ENCODE measurements at places on chromosomes 2 and 18.

DNA sequence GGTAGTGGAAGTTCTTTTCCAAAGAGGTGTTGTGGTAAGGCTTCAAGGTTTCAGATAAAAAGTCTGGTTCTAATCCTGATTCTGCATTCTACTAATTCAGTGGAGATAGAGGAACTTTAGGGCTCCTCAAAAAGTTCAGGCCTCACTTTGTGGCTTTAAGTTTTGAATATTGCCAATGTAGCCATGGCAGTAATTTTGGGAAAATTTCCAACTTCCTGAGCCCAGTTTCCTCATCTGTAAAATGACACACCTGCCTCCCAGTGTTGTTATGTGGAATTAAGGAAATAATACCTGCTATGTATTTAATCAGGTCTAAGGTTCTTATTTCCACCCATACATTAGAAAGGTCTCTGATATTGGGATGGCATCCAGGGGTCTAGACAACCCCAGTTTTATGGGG, 147.6 kb upstream of the ITGA6 start:
- DNase-seq, result no peak

GRCh38 chr2:100666996-100667395, 104.2 kb downstream of the PDCL3 start:
- DNase-seq, result no peak

- no peak for DNase-seq
Observed at GRCh38 chr2:233974530-233975071, 57.4 kb downstream of the TRPM8 start.

GRCh38 chr2:27897717-27898116, 7.2 kb downstream of the BABAM2 start:
- no peak for DNase-seq

DNA sequence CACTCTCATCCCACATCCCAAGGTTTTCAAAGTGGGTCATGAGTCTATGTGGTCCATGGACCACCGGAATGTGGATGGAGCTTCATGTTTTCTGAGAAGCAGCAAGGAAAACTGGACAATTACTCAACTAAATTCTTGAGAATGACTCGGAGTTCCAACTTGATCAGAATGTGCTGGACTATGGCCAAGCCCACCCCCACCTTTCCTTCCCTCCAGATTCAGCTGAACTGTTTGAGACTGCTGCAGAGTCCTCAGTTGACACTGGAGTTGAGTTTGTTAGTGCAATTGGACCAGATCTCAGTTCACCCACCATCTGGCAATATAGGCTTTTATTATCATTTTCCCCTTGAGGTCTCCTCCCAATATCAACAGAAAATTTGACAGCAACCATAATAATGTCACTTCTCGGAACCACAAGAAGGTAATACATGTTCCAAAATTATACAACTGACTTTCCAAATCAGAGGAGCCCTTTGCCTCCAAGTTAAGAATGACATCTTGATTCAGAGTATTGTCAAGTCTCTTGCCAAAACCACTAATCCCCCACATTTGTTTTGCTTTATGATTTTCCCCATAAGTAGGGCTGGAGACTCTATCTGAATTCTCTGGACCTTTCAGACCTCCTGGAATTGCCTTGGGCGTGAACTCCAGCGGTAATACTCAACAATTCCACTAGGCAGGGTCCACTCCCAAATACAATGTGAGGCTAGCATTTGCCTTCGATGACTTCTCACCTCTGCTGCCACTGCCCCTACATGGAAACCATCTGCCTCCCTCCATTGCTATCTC, 8.8 kb downstream of the COL4A4 start:
- DNase-seq, result no peak

- peak; percentile 52 for DNase-seq
Observed at GRCh38 chr2:97011977-97012569, 25.7 kb upstream of the FAM178B start.

- no peak for DNase-seq
Observed at GRCh38 chr2:130824492-130825061, 12.1 kb upstream of the ARHGEF4 start.

DNA sequence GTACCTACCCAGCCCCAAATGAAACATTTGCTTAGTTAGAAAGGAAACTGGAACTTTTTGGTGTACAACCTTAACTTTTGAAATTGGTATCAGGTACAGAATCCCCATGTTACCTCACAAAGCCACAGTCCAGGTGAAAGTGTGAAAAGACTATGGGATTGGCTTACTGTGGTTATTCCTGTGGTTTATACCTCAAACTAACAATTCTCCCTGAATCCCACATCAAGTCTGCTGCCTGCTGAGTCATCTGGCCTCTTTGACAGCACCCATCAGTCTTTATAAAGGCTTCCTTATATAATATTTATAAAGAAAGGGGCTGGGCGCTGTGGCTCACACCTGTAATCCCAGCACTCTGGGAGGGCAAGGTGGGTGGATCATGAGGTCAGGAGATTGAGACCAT, 164.6 kb downstream of the TMEM247 start:
- no peak for DNase-seq

DNA sequence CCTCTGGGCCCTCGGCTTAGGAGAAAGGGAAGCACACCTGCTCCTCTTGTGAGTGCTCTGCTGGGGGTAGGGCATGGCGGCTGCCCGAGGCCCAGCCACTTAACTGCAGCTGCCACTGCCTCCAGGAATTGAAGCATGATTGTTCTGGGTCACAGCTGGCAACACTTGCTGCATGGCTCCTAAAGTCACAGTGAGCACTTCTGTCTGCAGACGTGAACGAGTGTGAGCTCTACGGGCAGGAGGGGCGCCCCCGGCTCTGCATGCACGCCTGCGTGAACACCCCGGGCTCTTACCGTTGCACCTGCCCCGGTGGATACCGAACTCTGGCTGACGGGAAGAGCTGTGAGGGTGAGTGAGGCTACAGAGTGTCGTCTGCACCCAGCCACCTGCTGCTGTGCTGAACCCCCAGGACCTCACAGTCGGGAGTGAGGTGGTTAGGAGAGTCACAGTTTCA, 44.4 kb downstream of the FBLN7 start:
- no peak for DNase-seq

- no peak for DNase-seq
Observed at GRCh38 chr2:62363166-62363565, 142.8 kb downstream of the TMEM17 start.

GRCh38 chr2:42568401-42569115, at the start of gene MTA3:
MTA3 (plus strand) TSS chr2:42568632; CDS start chr2:42568746, 114 bp downstream.
- no peak for DNase-seq

- DNase-seq, result no peak
Observed at GRCh38 chr2:193985272-193985671, 1671.8 kb upstream of the SLC39A10 start.

- DNase-seq, result no peak
Observed at GRCh38 chr2:41992671-41993434, 55.0 kb upstream of the PKDCC start.

GRCh38 chr2:217899231-217900009, 103.4 kb downstream of the TNS1 start:
- no peak for DNase-seq

- DNase-seq, result no peak
Observed at GRCh38 chr2:144446136-144446535, 73.8 kb downstream of the ZEB2 start.

GRCh38 chr2:41965909-41966295, 81.9 kb upstream of the PKDCC start:
- DNase-seq, result no peak

GRCh38 chr18:24465486-24465885, 5.0 kb downstream of the HRH4 start:
- no peak for DNase-seq

- DNase-seq, result no peak
Observed at GRCh38 chr2:27804146-27804545, 32.6 kb downstream of the MRPL33 start.

- DNase-seq, result no peak
Observed at GRCh38 chr18:71784777-71785176, 759.4 kb downstream of the CBLN2 start.

DNA sequence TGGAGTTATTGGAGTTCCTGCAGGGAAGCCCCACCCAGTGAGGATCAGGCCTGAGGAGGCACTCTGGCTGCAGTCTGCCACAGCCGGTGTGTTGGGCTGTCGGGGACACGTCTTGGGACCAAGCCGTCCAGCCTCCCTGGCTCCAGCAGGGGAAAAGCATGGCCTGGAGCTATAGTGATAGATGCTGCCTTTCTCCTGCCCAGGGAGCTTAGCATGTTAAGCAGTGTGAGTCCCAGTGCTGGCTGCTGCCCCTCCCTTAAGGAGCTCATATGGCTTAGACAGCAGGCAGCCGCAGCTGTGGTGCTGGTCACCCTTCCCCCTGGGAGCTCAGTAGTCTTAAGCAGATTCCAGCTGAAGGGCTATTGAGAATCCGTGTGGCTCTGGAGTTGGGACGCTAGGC, 78.9 kb downstream of the CERS6 start:
- no peak for DNase-seq

- no peak for DNase-seq
Observed at GRCh38 chr18:11118051-11118766, 31.2 kb downstream of the PIEZO2 start.

DNA sequence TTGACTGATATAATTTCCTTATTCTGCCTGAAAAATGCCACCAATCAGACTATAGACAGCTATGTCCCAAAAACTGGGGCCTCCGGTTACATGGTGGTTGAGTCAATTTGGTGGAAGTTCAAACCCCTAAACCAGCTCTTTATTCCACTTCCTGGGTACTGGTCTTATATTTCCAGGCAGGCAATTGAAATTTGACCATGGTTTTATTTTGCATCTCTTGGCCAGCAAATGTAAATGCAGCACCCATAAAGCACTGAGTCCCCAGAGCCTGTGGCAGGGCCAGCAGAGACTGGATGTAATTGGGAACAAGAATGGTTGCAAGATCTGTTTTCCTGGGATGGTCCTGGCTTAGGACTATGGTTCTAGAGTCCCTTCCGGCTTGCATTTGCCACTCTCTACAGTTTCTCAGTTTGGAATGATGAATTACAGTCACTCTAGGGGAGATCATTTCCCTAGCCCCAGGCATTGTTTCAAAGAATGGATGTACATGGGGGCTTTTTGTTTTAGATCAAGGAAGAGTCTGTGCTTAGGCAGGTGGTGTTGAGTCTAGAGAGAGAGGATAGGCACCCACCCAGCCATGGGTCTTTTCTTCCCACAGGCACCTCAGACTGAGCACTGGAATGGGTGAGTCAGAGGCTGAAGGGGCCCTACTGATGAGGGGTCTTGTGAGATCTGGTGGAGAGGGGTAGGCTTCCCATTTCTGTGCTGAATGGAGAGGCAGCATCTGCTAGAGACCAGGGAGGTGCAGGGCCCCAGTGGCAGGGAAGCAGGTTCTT, 108.4 kb upstream of the CDC42EP3 start:
- no peak for DNase-seq

DNA sequence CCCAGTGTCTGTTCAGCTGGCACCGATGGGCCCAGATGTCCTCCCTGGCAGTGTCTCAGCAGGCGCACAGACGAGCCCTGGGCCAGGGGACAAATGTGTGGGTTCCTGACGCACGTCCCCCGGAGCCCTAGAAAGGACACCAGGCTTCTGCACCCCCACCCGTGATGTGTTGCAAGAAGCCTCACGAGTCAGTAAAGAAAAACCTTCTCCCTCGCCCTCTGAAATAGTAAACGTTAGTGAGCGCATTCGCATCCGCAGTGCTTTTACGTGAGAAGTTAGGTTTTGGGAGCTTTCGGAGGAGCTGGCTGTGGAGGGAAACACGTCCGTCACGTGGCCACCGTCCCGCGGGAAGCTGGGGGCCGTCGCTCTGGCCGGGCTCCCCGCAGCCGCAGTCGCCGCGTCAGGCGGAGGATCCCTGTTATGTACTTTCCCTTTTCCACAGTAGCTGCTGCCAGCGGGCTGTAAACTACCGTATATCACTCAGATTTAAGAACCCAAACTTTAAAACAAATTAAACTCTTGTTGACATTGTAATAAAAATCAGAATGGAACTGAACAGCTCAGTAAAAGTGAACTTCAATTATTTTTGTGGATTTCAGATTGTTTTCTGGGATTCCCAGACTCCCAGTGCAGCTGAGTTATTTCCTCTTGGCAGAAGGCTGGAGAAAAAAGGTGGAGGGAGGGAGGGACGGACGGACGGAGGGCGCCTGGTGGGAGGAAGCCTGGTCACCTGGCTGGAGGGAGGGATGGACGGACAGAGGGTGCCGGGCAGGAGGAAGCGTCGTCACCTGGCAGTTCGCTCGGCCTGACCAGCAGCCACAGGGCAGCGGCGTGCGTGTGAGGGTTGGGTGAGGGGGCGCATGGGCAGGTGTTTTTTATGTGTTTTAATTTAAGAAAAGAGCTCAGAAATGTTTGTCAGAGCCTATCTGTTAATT, 112.1 kb downstream of the NFATC1 start:
- peak; percentile 84 for DNase-seq

- DNase-seq, result no peak
Observed at GRCh38 chr2:23124214-23124750, 260.7 kb upstream of the KLHL29 start.

DNA sequence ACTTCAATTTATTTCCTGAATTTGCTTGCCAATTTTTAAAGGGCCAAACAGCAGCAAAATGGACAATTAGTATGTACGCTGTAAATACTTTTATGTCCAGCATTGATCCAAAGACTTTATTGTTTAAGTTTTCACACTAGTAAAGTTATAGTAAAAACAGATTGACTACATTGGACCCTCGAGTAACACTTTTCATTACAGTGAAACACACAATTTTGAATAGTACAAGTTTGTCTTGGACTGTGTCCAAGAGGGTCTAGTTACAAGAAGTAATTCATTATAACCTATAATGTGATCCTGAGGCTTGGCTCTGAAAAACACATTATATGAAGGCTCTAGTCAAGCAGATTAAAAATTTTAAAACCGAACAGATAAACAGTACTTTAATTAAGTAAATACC, 11.4 kb upstream of the RBBP8 start:
- no peak for DNase-seq

DNA sequence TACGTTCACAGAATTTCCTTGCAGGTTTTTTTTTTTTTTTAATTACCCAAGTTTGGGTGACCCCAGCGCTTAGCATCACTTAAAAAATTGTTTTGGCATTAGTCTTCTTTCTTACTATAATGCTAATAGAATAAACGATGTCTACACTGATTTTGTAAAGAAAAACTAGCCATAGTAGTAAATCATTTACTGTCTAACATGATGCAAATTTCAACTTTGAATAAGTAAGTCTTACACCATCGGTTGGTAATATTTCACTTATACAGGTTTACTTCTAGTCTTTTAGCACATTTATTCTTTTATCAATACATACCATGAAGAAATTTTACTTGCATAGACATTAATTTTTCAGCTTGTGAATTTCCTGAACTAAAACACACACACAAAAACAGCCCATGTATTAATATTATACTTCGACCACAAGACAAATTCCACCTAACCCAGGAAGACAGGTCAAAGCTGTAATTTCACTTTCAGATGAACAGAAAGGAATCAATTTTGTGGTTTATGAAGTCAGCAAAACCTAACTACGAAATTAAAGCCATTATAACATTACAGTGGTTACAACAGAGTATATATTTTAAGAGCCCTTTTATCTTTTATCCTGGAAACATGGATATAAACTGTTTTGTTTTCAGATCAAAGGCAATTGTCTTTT, 1.9 kb downstream of the YES1 start:
- no peak for DNase-seq

- DNase-seq, result no peak
Observed at GRCh38 chr2:100250645-100251044, 71.7 kb downstream of the LONRF2 start.

- DNase-seq, result no peak
Observed at GRCh38 chr2:186220409-186220808, 265.7 kb upstream of the ZC3H15 start.

GRCh38 chr2:195330513-195330956, 326.5 kb upstream of the SLC39A10 start:
- DNase-seq, result no peak

All from right renal pelvis (tissue), 4 donors.